Ammon's horn (tissue), 1 donor: ENCODE measurements at places on chromosomes 2 and 18.

- no peak for DNase-seq
Observed at GRCh38 chr2:174744111-174744510, 20.2 kb downstream of the CHRNA1 start.

GRCh38 chr2:239189711-239190131 is 211.1 kb downstream of the HDAC4 start:
- no peak for DNase-seq

GRCh38 chr2:105338020-105338385 is 663 bp downstream of the C2orf49 start:
- no peak for DNase-seq

DNA sequence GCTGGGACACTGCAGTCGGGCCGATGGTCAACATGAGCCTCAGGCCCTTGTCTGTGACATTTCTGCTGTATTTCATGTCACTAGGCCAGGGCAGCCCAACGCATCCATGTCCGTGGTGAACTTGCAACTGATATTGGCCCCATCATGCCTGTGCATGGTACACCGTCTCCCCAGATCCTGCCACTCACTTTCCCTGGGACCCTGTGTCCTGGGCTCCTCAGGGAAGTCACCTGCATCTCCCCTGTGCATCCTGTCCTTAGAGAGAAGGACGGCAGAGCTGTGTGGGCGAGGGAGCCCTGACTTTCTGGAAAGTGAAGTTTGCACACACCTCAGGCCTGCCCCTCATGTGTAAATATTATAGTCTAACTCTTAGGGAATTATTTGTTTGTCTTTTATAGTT is 123.3 kb downstream of the ACKR3 start:
- no peak for DNase-seq

GRCh38 chr2:189022053-189022481 is 47.9 kb downstream of the COL3A1 start:
- DNase-seq = peak; percentile 25

DNA sequence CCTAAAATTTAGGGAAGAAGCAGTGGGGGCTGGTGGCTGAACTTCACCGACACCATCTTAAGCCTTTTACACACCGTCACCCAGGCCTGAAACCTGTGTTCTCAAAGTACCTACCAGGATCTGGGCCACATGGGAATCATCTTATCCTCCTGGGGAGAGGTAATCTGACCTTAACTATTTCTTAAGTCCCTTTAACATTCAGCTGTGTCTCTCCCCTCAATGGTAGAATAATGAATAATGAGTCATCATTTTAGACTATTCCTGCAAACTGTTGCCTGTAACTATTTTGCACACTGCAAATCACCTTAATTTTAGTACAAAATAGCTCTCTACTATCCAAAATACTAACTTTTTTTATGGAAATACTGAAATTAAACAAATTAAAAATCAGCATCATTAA is 149.4 kb upstream of the KLF7 start:
- no peak for DNase-seq

- DNase-seq = no peak
Observed at GRCh38 chr2:29110916-29111535, 4.2 kb upstream of the CLIP4 start.

DNA sequence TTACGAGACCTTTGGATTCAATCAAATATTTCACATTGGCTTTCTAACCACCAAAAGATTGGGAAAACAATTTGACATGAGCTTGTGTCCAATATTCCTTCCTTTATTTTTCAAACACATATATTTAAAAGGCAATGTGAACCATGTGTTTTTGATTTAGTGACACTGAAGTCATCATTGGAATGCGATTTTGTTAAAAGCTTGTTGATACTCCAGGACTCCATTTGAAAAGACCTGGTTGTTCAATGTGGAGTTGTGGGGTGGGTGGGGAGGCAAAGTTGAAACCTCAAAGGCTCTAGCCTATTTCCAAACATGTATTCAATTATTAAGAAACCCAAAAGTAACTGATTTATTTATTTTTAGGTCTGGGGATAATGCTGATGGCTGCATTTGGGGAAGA is 114.1 kb upstream of the TRIB2 start:
- DNase-seq = no peak

GRCh38 chr18:66046032-66046602 is 295.3 kb downstream of the CDH7 start:
- DNase-seq = no peak

DNA sequence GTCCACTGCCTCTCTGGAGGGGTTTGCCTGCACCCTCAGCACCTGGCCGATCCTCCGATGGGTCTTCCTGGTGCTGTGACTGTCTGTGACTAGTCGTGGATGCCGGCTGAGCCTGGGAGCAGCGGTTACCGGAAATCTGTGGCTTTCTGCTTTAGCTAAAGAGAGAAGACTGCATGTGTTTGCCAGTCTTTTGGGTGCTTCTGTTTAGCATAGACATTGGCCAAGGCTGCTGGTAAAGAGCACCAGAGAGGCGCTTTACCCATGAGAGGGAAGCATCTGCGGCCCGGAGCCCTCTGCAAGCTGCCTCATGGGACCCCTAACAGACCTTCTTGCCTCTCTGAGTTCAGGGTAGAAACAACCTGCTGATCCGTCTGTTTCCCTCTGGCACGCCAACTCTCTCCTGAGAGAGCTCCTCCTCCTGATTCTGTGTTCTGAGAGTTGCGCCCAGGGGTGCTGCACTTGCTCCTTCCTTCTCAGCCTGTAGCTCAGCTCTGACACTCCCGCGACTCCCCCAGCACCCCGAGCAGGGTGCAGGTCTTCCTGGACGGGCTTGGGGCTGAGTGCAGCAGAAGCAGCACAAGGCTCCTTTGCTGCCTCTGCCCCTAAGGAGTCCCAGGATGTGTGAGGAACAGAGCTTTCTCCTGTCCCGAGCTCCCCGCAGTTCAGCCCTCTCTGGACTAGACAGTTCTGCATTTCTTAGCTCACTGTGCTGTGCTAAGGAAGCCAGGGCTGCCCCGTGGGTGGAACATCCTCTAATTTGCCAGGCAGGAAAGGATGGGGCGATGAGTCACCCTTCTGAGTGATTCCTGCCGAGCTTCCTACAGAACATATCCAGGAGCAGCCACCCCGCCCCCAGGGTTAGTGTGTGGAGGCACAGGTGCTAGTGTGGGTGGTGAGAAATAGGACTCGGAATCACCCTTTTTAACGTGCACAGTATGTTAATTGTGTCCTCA is 203.2 kb downstream of the SH3RF3 start:
- DNase-seq = peak; percentile 79

DNA sequence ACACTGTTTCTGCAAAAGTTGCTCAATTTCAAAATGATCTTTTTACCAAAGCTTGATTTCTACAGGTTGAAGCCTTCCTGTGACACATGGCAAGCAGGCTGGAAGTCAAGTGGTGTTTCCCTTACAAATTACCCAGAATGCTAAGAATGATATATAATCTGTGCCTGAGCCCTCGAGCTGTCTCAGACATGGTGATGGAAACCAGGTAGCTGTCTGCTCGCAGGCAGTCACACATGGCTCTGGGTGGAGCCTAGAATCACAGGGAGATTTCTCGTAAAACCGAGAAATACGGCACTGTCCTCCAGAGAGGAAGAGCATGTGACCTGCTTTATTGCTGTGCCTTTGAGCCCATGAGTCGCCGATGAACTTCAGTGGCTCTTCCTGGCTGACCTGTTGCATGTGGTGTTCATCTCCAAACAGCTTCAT is 392.9 kb downstream of the ZNF521 start:
- DNase-seq = no peak

GRCh38 chr18:42473611-42474010 is 518.6 kb downstream of the PIK3C3 start:
- DNase-seq = no peak

GRCh38 chr18:59787998-59788790 is 91.0 kb upstream of the CCBE1 start:
- DNase-seq = no peak

- DNase-seq = no peak
Observed at GRCh38 chr2:217090024-217090473, 230.2 kb upstream of the TNP1 start.

GRCh38 chr2:42141687-42142546 is 27.2 kb upstream of the EML4 start:
- DNase-seq = peak; percentile 46

DNA sequence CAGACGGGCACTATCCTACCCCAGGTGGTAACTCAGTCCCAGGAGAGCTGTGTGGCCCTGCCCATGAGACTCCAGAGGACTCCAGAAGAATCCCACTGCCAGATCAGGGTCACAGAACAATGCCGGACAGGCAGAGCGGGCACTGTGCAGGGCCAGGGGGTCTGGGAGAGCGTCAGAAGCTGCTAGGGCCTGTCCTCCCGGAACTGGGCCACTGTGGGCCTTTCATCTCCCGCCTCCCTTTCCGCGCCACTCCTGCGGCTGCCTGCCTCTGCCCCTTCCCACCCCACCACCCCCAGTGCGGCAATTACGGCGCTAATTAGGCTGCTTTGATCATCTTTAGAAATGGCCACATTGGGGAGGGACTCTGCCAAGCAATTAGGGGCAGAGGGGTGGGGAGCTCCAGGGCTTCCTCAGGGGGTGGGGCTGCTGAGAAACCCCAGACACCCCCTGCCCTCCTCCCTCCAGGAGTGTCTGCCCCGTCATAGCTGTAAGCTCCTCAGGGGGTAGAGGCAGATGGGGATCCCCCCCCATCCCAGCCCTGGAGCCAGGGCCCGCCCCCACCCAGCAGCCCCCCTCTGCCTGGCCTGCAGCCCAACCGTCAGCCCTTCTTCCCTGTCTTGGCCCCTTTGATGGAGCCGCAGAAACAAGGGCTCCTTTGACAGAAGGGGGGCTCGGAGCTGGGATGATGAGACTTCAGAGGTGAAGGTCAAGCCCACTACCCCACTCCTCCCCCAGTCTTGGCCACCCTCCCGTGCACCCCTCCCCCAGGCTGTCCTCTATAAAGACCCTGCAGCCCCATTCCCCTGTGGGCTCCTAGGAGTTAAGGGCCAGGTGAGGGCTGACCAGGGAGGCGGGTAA is at the start of gene PRSS56:
PRSS56 (plus strand) TSS at position 808 of the 858 bp plus-strand sequence. CDS start 211 bp downstream, outside the sequence.
- DNase-seq = no peak

GRCh38 chr2:174076040-174076439 is 110.9 kb upstream of the SP3 start:
- no peak for DNase-seq

DNA sequence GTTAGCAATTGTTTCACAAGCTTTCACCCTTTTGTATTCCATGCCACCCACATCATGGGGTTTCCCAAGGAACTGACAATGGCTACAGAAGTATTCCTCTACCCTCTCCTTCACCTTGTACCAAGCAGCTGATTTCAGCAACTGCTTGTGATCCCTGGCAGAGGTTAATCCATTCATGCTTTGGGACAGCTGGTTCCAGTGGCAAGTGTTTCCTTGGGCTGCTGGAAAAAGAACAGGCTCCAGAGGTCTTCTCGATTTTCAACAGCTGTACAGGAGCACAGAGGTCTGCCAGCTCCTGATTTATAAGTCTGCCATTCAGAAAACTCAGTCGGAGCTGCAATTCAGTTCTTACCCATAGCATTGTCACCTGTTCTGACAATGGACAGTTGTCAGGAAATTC is 239.2 kb upstream of the CWC22 start:
- no peak for DNase-seq

DNA sequence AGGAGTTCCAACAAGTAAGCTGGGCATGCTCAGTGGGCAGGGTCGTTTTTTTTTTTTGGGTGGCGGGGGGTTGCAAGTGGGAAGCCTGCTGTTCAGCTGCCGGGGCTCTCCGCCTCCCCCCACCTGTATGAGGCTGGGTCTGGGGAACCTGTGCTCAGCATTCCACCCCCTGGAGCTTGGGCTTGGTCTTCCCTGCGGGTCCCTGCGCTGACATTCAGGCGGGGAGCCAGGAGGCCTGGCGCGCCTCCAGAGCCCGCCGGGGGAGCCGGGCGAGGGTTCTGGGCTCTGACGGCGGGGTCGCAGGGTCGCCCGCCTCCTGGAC is 822 bp upstream of the GPD2 start:
- no peak for DNase-seq

- DNase-seq = no peak
Observed at GRCh38 chr2:56049233-56049845, 125.8 kb upstream of the EFEMP1 start.
